BJ (cell line): ENCODE measurements at places on chromosomes 3 and 15.

DNA sequence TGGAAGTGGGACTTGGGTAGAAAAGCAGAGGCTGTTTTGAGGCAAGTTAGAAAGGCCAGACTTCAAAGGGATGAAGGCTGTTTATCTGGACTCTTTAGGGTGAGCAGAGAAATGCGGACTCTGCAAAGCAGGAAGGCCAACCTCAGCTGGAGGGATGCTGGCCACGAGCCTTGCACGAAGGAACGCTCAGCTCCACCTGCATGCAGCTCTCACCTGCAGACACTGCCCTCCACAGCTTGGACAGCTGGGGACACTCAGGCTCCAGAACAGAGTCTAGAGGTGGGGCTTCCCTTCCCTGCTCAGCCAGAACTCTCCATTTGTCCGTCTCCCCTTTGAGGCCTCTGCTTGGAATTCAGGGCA, 229.7 kb downstream of the ADAMTS17 start:
- no peak for DNase-seq

GRCh38 chr15:59017449-59017848, 30.0 kb downstream of the RNF111 start:
- no peak for DNase-seq

DNA sequence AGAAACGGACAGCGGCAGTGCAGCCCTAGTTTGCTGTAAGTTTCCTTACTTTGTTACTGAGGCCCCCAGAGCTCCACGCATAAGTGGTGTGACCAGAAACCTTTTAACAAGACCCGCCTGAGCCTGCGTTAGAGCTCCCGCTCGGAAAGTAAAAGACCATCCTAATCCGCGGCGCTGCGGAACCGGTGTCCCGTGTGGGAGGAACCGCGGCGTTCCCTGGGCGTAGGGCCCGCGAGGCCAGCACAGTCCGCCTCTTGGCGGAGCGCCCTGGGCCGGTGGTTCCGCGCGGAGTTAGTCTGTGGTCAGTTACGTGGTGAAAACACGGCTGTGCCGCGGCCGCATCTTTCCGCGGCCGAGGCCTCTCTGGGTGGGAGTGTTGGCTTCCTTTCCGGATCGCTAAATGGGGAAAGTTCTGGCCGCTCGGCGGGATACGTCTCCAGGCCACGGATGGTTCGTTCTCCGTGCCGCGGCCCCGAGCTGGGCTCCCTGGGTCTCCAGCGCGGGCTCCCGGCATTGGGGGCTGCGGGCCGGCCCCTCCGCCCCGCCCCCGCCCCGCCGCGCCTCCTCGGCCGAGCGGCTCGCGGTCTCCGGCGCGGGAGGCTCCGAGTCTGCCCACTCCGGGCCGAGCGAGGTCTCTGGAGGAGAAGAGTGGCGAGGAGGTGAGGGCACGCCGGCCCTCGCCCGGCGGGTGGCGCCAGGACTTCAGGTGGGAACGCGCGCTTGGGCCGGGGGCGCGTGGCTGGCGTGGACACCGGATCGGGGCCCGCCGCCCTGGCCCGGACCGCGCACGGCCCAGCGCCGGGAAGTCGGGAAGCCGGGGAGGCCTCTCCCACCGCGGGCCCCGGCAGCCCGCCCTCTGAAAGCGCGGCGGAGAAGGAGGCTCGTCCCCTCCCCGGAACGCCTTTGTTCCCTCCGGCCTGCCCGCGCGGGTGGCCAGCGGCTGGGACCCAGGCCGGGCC, 754 bp downstream of the B3GNT5 start:
- no peak for DNase-seq

DNA sequence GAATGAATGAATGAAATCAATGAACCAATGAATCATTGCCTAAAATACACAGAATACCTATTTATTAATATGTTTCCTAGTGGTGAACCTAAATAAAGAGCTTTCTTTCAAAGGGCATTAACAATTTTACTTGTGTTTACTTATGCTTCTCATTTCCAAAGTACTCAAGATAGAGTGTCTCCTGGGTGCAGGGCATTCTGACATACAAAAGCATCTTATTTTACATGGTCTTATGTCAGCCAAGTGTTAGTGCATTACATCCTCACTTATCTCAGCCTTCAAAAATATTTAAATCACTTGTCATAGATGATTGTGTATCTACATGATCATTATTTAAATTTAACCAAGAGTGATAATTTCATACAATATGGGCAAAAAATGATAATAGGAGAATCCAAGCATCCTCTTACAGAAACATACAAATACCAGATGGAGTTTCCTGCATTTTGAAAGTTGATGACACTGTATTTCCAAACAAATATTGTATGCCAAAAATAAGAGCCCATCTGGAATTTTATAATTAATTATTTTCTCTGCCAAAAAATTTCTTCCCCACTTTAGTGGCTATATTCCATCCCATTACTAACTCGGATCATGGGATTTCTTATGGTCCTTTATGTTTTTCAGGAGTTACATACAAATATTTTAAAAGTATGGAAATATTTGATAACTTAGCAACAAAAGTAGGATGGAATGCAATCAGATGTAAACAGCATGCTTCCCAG, 279.0 kb downstream of the RBMS3 start:
- DNase-seq, result no peak

DNA sequence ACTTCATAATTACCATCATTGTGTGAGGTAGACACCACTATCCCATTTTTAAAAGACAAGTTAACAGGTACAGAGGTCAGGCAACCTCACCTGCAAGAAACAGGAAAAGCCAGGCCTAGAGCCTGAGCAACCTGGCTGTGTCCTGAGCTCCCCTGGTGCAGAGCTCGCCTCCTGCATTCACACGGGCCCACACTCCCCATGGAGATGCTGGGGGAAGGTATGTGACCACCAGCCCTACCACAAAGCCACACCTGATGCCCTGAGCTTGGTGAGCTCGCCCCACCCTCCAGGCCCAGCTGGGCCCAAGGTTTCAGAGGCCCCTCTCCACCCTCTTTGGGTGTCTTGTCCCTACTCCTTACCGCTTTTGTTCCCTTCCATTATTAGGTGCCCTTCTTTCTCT, 1.2 kb upstream of the EFCAB12 start:
- DNase-seq, result no peak

DNA sequence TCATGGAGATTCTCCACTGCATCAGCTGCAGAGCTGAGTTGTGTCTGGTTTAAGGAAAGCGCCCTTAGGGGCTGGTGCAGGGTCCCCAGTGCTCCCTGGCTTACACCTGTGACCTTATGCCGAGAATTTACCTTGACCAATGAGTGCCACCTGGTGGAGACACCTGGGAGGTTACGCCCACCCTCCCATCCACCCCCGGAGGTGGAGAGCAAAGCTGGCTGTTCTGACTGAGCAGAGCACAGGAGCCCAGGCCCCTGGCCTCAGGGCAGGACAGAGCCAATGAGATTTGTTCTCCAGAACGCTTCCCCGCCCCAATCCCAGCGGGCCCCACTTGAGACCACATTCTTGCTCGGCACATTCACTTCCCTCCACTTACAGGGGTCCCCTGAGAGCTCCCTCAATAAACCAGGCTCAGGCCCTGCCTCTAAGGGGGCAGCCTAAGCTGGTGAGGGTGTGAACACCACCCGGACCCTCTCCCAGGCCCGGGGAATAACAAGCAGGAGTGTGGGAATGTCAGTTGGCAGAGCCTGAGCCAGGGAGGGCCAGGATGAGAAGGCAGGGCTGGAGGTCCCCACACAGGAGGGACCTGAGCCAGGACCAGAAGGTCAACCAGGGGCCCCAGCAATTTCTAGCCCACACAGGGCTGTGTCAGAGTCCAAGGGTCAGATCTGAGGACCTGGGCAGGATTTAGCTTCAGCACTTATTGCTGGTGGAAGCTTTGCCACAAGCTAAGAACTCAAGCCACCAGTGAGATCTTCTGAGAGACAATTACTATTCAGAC, 117.1 kb downstream of the TPRA1 start:
- DNase-seq, result no peak

GRCh38 chr3:107268469-107268868, 108.8 kb upstream of the CCDC54 start:
- no peak for DNase-seq

DNA sequence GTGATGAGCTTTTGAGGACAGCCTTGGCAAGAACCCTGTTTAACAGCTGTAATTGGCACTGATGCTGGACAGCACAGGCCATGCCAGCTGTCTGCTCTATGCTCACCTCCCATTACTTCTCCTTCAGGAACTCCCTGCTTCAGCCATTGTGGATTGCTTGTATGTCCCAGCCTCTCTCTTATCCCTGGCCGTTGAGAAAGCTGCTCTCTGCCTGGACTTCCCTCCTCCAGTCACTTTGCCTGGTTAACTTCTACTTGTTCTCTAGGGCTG, 444.5 kb downstream of the EPHB1 start:
- DNase-seq, result no peak

GRCh38 chr3:31880020-31880419, 101.0 kb downstream of the OSBPL10 start:
- DNase-seq, result no peak

GRCh38 chr15:57203906-57204305, 172.4 kb upstream of the CGNL1 start:
- DNase-seq, result no peak

GRCh38 chr15:65379986-65380385, 2.2 kb upstream of the IGDCC3 start:
- no peak for DNase-seq

- no peak for DNase-seq
These were observed 90.6 kb downstream of the SEMA5B start for GRCh38 chr3:122936986-122937385.

GRCh38 chr3:122992676-122993075, 34.9 kb downstream of the SEMA5B start:
- no peak for DNase-seq

GRCh38 chr3:173289072-173289471, 108.5 kb upstream of the NLGN1 start:
- no peak for DNase-seq

- peak; percentile 14 for DNase-seq
These were observed 23.1 kb downstream of the LRRC31 start for GRCh38 chr3:169846458-169847193.

DNA sequence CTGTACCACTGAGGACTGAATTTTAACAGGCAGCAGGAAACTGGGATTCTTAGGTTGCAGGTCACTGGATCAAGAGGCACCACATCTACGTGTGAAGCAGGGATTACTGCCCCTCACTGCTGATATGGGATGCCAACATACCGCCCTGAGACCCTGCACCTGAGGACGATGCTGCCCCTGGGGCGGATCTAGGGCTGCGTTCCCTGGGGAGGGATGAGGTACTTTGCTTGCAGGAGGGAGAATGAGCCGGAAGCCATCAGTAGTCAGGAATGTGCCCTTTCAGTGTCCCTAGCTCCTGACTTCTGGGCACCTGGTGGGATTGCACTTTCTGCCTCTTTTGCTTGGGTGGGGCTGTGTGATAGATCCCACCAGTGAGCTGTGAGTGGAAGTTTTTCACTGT, 122.8 kb downstream of the RPLP1 start:
- DNase-seq, result no peak

GRCh38 chr3:65861718-65862117, 177.0 kb downstream of the MAGI1 start:
- no peak for DNase-seq

GRCh38 chr3:69370156-69370883, 15.6 kb downstream of the FRMD4B start:
- DNase-seq, result no peak

GRCh38 chr3:49469037-49469935, 781 bp upstream of the DAG1 start:
- DNase-seq, result peak; percentile 69

DNA sequence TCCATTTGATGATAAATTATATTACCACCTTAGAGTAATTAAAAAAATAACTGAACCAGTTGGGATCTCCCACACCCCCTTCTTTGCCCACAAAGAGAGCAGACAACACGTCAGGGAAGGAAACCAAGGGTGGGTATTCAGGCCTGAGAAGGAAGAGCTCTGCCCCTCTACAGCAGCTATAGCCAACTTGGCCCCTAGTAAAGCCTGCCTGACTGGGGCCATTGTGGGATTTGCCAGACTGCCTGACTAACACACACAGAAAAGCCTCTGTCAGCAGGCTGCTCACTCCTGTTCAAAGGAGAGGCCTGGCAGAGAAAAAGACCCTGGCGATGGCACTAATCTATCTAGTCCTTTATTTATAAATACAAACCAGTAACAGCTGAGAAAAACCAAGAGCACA, 41.4 kb downstream of the ATP8B4 start:
- no peak for DNase-seq

- no peak for DNase-seq
These were observed 1205.5 kb downstream of the ROBO1 start for GRCh38 chr3:78562328-78562727.

DNA sequence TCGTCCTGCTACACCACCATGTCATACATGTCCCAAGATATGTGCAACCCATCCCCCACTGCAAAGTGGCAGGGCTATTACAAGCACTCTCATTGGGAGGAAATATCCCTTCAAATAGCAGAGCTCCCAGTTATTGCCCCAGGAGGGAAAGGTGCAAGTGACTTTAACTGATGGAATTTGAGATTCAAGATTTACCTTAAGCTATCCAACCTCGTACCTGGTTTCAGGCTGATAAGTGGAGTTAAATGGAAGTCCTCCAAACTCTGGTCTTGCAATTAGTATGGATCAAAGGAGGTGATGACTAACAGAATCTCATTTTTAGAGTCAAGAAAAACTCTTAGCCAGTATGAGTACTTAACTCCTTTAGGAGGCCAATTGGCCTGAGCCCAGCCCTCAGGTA, 2.1 kb downstream of the SLCO2A1 start:
- no peak for DNase-seq

DNA sequence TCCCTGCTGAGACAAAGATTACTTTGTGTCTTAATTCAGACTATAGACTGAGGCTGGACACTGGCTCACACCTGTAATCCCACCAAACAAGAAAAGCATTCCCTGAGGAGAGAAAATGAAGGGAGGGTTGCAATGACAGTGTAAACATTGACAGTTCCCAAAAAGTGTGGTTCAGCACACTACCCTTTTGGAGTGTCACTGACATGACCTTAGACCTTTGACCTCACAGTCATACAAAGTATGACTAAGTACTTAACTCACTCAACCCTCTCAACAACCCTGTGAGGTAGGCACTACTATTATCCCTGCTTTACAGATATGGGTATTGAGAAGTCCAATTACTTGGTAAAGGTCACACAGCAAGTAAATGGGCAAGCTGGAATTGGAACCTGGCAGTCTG, 341.7 kb downstream of the LRRC3B start:
- no peak for DNase-seq

DNA sequence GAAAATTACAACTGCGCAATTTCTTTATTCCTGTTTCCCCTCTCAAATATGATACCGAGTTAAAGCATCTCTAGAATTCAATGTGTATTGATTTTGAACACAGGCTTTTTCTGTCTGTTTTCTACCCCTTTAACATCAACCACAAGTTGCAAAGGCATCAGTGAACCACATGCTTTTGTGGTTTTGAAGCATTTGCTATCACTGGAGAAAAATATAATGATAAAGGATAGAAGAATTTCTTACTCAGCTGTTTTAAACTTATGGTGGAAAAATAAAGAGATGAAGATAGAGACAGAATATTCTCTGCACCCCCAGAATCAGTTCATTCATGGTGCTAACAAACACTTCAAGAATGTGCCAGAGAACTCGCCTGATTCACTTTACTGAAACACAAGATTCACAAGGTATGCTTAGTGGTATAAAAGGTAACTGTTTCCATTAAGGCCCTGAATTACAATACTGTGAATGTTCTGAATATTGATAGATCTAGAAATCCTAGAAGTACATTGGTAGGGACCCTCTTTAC, 9.5 kb upstream of the DPPA4 start:
- no peak for DNase-seq
